ENCODE measurements at places on chromosomes 11 and 22.

DNA sequence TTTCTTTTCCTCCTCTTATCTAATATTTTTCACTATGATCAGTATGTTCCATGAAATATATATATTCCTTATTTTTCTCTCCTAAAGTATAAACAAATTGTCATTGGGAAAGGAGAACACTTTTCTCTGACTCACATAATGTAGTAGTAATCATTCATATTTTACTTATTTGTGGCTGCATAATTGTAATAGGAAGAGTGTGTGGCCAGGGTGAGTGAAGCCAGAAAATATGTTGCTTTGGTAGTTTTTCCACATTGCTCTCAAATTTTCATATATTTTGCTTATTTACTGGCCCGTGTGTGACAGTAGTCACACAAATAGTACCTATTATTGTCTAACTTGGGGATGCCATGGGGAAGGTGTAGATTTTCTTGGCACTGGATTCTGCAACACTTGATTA is 172.1 kb downstream of the DYNC2H1 start:
- no peak for DNase-seq

GRCh38 chr11:112658431-112658878 is 302.8 kb upstream of the NCAM1 start:
- no peak for DNase-seq

DNA sequence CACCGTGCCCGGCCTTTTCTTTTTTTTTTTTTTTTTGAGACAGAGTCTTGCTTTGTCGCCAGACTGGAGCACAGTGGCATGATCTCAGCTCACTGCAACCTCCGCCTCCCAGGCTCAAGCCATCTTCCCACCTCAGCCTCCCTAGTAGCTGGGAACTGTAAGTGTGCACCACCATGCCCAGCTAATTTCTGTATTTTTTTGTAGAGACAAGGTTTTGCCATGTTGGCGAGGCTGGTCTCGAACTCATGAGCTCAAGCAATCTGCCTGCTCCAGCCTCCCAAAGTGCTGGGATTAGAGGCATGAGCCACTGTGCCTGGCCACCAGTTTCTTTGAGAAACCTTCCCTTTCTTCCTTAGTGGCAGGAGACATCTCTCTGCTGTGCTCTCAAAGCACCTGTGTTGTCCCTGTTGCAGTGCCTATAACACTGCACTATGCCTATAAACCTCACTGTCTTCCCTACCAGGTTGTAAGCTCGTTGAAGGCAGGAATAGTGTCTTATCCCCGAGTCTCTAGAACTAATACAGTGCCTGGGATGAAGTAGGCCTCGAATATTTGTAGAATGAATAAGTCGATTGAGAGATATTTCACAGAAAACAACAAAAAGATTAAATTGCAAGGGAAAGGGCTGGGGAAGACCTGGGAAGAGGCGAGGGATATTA is 13.7 kb downstream of the TAGLN start:
- DNase-seq, result no peak

GRCh38 chr22:23591201-23591791 is 11.2 kb upstream of the IGLL1 start:
- peak; percentile 50 for DNase-seq

DNA sequence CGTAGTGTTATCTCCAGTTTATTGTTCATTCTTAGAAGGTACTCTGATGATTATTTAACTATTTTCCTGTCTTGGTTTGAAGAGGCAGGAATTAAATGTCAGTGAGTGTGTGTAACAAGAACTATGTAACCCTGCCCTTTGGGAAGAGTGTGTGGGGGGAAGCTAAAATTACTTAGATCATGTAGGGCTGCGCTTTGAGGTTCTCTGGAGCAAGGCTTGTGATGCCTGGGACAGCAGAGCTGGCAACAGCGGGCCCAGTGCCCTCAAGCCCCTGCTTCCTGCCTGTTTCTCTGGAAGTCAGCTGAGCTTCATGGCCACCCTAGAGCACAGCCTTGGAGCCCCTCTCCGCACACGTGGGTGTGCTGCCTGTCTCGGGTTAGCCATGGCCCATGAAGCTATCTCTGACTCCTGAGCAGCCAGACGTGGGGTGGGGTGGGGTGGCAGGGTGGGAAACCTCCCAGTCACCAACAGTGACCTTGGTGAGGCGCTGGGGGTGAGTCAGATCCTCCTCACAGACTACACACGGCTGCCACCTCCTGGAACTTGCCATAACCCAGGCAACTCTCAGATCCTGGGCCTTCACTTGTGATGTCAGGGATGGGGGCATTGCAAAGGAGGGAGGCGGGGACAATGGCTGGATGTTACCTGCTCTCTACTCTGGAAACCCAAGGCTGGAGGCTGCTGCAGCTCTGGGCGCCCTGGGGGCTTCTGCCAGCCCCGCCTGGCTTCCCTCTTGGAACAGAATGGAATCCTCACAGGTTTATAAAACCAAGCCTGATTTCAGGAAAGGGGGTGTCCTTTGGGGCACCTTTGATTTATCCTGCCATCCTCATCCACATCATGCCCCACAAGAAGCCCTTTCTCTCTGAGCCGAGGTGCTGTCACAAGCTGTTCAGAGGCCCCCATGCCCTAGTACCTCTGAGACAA is 88.6 kb downstream of the SNX19 start:
- no peak for DNase-seq

DNA sequence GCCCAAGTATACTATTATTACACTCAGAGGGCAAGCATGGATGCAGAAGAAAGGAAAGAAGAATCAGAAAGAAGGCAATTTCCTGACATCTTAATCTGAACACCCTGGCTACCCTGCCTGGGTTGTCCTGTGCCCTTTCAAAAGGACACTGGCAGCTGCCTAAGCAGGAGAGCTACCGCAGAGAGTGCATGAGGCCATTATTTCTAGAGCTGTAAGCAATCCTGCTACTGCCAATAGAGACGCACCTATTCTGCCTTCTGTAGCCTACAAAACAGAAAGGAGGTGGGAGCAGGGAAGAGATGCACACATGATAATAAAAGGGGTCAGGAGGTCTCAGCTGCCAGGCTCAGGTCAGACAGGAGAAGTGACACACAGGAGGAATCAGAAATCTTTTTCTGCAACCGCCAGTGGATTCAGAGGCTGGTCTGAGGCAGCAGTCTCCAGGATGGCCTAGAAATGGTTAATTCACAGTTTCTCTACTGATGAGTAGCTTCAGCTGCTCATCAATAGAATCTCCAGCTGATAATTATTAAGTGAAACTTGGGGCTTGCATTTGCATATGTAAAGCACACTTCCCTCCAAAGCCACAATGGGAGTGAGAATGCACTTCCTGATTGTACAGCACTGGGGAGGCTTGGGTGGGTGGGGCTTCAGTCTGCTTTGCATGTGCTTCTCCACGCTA is 253.9 kb downstream of the LARGE1 start:
- peak; percentile 6 for DNase-seq

DNA sequence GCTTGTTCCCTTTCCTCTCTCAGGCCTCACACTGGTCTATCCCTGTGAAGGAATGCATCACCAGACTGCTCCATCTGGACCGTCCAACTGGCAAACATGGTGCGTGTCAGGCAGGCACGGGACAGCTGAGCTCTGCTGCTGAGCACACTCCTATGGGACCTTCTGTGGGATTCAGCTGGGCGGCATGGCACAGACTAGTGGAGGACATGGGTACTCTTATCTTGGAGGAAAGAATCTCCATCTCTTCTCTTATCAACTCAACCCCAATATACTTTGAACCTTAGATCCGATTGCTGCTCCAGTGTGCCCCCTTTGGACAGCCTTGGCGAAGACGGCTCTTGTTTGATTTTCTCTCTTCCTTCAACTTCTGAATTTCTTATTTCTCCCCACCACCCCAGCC is 593.6 kb downstream of the ETS1 start:
- no peak for DNase-seq

GRCh38 chr11:36471577-36471976 is 38.5 kb downstream of the TRAF6 start:
- DNase-seq, result no peak

GRCh38 chr11:33912405-33913361 is 20.8 kb upstream of the LMO2 start:
- DNase-seq, result peak; percentile 22

- no peak for DNase-seq
Measured at GRCh38 chr11:587978-588380, 11.7 kb downstream of the PHRF1 start.
